ENCODE measurements at places on chromosomes 3 and 15. TPM values are rescaled to one million over a fixed set of nuclear protein-coding genes. Genes with fewer than 3 reads are reported as not detected.

CSTA gene
- total RNA-seq = not detected

DNA sequence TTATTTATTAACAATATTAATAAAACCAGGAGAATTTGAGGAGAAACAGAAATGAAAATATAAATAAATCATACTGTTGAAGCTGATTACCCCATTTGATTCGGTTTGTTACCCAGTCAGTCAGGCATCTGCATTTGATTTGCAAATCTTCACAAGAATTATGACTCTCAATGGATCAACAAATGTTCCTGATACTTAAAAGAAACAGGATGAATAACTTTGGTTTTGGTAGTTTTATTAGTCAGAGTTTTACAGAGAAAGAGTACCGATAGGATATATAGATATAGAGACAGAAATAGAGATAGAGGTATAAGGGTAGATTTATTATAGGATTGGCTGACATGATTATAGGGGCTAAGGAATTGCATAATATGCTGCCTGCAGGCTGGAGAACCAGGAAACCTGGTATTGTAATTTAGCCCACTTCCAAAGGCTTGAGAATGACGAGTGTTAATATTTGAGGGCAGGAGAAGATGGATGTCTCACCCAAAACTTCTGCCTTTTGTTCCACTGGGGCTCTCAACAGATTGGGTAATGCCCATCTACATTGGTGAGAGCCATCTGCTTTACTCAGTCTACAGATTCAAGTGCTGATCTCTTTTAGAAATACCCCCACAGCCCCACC, 241.6 kb upstream of the COL8A1 start:
- H3K4me3 ChIP-seq = no peak overlapping the region
- no peak for DNase-seq
- no peaks in the 10 kb centered on the region for H3K4me1 ChIP-seq

GRCh38 chr15:47820057-47820746, 102.9 kb downstream of the SEMA6D start:
- no peak for DNase-seq
- no peaks in the 10 kb centered on the region for H3K4me1 ChIP-seq
- H3K27ac ChIP-seq = no peak overlapping the region
- no peak overlapping the region for H3K4me3 ChIP-seq

GRCh38 chr15:98150536-98150935, 190.0 kb downstream of the ARRDC4 start:
- no peaks in the 10 kb centered on the region for H3K4me1 ChIP-seq
- no peak overlapping the region for H3K4me3 ChIP-seq
- H3K27ac ChIP-seq = no peak overlapping the region

FBXL22 gene
- total RNA-seq = 0.28 TPM

DNA sequence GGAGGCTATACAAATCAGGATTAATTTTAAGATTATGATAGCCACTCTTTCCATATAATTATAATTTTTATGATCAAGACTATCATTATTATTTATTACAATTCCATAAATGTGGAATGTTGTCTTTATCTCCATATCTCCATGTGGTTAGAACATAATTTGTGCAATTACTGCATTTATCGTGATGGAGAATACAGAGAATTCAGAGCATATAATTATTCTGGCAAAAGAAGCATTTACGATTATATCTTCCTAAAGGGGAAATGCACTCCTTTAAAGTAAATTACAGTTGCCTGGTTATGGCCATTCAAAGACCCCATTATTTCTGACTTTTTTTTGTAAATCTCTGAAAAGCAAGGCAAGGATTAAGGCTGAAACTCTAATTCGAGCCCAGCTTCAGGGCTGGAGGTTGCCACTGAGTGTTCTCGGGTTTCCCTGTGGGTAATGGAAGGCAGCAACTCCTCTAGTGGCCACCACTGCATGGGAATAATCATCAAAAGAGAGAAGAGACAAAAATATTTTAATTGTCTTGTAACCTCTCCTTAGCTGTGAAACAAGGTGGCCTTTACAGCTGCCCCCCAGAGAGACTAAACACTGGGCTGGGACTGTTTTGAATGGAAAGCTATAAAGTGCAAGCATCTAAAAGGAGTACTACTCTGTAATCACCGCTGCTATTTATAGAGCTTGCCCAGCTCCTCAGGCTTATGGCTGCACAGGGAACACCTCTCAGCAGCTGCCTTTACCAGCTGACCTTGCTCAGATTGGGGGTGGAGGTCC, 59.8 kb upstream of the PRTG start:
- no peak for DNase-seq
- no peaks in the 10 kb centered on the region for H3K36me3 ChIP-seq
- peaks cover 14% of the 10 kb centered on the region for H3K27me3 ChIP-seq
- H3K4me3 ChIP-seq = no peak overlapping the region
- H3K27ac ChIP-seq = no peak overlapping the region

Measured in activated CD4-positive, alpha-beta memory T cell treated with anti-CD3 and anti-CD28 coated beads, Interleukin-2, amount 10 ng/mL, durations not matched to agents 7 days and 5 days (primary cell).